ENCODE measurements at places on chromosomes 5 and 9.
A peak's percentile ranks its signal among the peaks of the same experiment; 100 is the strongest.

DNA sequence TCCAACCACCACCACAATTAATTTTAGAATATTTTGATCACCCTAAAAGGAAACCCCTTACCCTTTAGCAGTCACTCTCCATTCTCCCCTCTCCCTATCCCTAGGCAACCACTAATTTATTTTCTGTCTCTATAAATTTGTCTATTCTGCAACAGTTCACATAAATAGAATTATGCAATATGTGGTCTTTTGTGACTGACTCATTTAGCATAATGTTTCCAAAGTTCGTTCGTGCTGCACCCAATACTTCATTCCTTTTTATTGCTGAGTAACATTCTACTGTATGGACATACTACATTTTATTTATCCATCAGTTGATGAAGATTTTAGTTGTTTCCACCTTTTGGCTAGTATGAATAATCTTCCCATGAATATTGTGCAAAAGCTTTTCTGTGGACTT lies 18.2 kb upstream of the CDC20B start:
- DNase-seq: no peak

- no peak for DNase-seq
Measured at GRCh38 chr5:32625547-32625946, 40.2 kb downstream of the SUB1 start.

GRCh38 chr9:68567565-68567964 lies 26.9 kb upstream of the TMEM252 start:
- DNase-seq: no peak

GRCh38 chr5:156402387-156402921 lies 75.5 kb downstream of the SGCD start:
- DNase-seq: peak; percentile 53

- peak; percentile 56 for DNase-seq
Measured at GRCh38 chr9:122125158-122125508, 32.0 kb upstream of the TTLL11 start.

GRCh38 chr5:69004676-69005075 lies 89.1 kb upstream of the SLC30A5 start:
- no peak for DNase-seq

- DNase-seq: no peak
Measured at GRCh38 chr5:142829801-142830220, 59.6 kb downstream of the ARHGAP26 start.

GRCh38 chr5:173493846-173494245 lies 122.6 kb downstream of the BOD1 start:
- DNase-seq: no peak

GRCh38 chr9:107281922-107282667 lies 984 bp upstream of the RAD23B start:
- no peak for DNase-seq

DNA sequence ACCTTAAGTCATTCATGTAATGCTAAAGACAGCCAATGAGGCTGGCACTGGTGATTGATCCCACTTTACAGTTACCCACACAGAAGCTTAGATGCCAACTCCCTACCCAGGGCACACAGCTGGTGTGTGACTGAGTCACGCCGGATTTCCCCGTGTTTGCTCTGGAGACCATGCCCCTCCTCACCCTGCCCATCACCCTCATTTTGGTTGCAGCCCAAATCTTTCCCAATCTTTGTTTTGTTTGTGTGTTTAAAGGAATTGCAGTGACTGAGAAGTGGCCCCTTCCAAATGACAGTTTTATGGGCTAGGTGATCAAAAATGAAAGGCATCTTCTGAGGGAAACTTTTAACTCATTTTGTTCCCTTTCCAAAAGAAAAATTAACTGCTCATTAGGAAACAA lies 10.9 kb downstream of the FBXL7 start:
- peak; percentile 23 for DNase-seq

- peak; percentile 53 for DNase-seq
Measured at GRCh38 chr9:13358128-13358527, 78.6 kb upstream of the MPDZ start.

GRCh38 chr5:159824188-159825161 lies 91.8 kb upstream of the ADRA1B start:
- no peak for DNase-seq

DNA sequence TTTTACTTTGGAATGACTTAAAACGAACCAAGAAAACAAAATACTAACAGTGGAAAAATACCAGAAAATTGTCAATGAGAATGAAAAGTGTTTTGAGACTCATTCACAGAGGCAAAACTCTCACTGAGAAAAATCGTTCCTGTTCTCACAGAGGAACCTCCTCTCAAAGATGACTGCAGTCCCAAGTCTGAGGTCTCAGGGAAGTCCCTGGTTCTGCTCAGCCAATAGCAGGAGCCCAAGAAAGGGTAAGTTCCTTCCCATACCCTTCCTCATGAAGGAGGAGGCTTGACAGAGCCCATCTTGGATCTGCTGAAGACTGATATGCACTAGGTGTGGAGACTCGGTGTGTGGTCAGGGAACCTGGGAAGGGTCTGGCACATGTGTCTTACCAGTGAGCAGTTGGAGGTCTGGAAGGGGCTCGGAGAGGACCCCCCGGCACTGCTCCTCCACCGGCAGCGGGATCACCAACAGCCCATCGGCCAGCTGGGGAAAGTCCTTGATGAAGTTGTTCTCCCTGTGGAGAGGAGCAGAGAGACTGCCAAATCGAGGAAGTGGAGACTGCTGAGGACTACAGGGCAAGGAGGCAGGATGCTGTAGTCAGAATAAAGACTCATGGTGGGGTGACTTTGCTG lies 46.0 kb downstream of the TRIM32 start:
- no peak for DNase-seq

DNA sequence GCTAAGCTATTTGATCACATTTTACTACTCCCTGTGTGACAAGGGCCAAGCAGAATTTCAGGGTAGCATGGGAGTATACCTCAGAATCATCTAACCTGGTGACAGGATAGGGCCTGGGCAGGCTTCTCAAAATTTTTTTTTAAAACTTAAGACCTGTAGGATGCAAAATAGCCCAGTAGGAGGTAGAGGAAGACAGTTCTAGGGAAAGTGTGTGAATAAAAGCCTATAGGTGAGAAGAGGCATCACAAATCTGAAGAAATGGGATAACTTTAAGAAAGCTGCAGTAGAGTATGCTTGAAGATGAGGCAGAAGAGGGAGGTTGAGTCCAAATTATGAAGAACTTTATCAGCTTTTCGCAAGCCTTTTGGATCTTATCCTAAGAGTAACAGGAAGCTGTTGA lies 32.3 kb downstream of the CNTRL start:
- DNase-seq: no peak

- DNase-seq: no peak
Measured at GRCh38 chr9:7935681-7936080, 136.1 kb upstream of the DMAC1 start.

DNA sequence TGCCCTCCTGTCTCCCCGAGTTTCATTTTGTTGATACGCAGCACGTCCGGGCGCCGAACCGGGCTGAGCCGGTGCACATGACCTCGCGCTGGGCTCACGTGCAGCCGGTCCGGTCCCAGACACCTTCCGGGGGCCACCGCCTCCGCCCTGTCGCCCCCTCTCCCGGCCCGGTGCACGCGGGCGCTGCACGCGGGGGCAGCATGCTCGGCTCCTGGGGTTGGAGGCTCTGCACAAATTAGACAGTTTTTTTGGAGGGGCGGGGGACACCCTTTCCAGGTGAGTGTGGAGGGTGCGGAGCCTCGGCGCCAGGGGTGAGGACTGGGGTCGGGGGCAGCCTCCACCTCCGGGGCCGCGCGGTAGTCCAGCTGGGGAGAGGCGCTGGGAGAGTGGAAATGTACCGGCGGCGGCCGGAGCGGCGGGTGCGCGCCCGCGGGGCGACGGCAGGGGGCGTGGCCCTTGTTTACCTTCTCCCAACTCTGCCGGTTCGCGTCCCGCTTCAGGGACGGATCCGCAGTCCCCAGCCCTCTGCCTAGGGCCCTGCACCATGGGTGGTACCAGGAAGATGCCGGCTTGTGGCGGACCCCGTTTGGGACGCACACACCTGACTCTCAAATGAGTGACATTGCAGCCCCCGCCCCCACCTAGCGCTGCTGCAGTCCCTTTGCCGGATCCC lies 1.1 kb downstream of the JADE2 start:
- DNase-seq: peak; percentile 26

GRCh38 chr9:19470567-19470966 lies 61.8 kb downstream of the ACER2 start:
- peak; percentile 23 for DNase-seq

- no peak for DNase-seq
Measured at GRCh38 chr9:512555-513272, 298.0 kb downstream of the DOCK8 start.

DNA sequence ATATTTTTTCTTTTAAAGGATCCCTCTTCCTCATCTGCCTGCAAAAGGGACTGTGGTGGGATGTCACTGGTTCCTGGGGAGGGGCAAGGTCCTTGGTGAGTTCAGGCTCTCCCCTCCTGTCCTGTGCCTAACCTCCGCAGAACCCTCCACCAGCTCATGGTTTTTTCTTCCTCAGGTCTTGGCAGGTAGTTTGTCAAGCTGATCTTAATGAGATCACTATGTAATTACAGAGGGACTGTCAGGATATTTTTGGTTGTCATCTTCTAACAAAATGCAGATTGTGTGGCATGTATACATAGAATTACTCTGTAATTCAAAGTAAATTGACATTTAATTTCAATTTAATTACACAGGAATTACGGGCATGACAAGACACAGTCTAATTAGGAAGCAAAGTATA lies 150.3 kb upstream of the SEMA6A start:
- DNase-seq: no peak

- DNase-seq: peak; percentile 57
Measured at GRCh38 chr5:127517110-127517479, 345 bp upstream of the PRRC1 start.

DNA sequence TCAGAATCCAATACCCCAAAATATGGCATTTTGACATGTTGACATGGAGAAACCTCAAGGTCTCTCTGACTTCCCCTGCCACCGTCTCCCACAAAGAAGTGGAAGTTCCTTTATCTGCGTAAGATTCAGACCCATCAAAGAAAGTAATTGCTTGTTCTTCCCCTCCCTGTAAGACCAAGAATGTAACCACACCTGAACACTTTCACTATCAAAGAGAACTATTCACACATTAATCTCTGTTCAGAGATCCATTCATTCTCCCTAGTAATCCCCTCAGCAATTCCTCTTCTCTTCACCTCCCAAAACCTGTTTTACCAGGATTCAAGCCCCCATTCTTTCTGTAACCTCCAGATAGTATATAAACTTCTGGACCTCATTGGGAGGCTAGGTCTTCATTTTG lies 4.1 kb upstream of the SLC1A1 start:
- no peak for DNase-seq

GRCh38 chr5:177478711-177479646 lies 5.5 kb upstream of the DBN1 start:
- DNase-seq: no peak

DNA sequence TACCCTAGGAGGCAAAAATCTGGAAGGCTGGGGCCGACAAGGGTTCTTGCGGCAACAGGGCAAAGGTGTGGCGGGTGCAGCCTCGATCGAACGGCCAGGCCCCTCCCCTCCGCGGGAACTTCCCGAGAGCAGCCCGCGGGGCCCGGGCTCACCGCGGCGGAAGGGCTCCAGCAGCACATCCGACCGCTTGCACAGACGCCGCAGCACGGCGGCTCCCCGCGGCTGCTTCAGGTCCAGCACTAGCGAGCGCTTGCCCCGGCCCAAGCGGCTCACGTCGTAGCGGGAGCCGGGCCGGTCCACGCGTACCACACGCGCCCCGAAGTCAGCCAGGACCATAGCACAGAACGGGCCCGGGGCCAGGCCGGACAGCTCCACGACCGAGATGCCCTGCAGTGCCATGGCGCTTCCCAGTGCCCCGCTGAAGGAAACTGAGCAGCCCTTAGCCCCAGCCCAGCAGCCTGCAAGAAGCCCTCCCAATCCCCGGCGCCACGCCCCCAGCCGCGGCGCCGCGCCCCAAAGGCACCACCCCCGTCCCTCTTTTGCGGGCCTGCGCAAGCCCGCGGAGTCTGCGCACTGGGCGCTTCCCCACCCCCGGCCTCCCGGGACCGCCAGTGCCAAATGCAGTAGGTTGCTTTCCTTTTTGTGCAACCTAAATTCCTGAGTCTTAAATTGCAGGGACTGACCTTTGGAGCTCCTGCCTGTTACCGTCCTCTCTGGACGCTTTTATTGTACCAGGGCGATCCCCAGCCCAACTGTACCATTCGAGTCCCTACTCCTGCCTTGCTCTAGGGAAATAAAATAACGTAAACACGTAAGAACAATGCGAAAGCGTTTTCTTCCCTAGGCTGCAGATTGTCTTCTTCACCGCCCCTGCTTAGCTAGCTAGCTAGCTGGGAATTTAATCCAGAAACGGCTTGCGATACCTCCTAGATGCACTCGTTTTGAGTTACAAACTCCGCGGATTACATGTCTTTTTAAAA lies at the start of gene AMACR:
Gene AMACR, minus strand, starts transcription at position 430 of the 980 bp plus-strand sequence. Its CDS starts 31 bp downstream, at position 399.
- peak; percentile 90 for DNase-seq

- DNase-seq: no peak
Measured at GRCh38 chr9:99216073-99216472, 5.7 kb downstream of the ALG2 start.

GRCh38 chr9:90840696-90841095 lies 39.1 kb downstream of the SYK start:
- no peak for DNase-seq

GRCh38 chr9:137435980-137436760 lies 5.0 kb downstream of the ENTPD8 start:
- peak; percentile 84 for DNase-seq

GRCh38 chr5:167953151-167953798 lies 338.2 kb upstream of the WWC1 start:
- peak; percentile 65 for DNase-seq

GRCh38 chr9:130908146-130908877 lies 11.7 kb upstream of the QRFP start:
- DNase-seq: no peak

GRCh38 chr5:135435467-135436330 lies 11.4 kb downstream of the DCANP1 start:
- no peak for DNase-seq

DNA sequence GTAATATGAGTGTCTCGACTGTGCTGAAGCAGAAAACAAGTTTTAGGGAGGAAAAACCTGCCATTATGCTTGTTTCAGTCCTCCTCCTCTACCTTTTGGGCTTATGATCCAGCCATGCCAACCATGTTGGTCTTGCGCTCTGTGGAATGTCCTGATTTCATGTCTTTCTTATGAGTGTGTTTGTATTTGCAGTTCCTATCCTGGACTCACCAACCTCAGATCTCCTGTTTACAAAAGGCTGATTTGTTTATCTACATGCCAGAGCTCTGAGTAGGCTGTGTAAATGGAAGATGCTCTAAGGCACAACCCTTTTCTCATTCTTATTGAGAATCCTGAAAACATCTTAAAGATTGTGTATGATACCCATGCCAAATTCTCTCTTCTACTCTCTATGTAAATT lies 138.6 kb downstream of the ARHGEF28 start:
- DNase-seq: peak; percentile 70

GRCh38 chr9:129037767-129038098 lies 1.3 kb downstream of the MIGA2 start:
- DNase-seq: no peak
